ENCODE measurements at places on chromosomes 7 and 10.
A peak's percentile ranks its signal among the peaks of the same experiment; 100 is the strongest.

- DNase-seq, result no peak
These were observed 134.7 kb downstream of the MGMT start for GRCh38 chr10:129601737-129602136.

- DNase-seq, result no peak
These were observed 961.1 kb downstream of the XPNPEP1 start for GRCh38 chr10:108962172-108962571.

DNA sequence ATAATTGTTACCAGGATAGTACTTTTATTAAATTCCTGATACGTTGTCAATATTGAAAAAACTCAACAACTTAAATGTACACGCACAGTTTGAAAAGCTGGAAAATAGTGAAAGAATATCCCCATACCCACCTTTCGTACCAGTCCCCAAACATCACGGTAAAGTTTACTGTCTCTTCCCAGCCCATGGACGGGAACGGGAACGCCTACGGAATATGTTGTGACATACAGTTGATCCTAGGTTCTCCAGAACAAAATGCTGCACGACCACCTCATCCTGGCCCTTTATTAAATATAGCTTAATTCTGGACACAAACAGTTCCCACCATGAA lies 527 bp upstream of the BCAP29 start:
- no peak for DNase-seq

DNA sequence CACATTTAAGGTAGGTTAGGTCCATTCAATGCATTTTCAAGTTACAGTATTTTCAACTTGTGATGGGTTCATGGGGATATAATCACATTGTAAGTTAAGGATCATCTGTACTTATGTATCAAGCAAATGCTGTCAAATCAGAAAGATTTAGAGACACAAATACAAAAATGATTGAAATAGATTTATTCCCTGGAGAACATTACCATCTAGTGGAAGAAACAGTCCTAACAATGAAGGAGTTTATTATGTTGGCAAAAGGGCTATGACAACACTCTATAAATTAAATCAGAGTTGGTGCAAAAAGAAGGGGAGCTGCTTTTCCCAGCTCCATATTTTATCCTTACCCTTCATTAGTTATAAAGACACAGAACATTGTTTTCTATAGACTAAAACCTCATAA lies 69.0 kb downstream of the PRSS58 start:
- peak; percentile 15 for DNase-seq

- DNase-seq, result no peak
These were observed 84.4 kb upstream of the FGL2 start for GRCh38 chr7:77284005-77284404.

- DNase-seq, result peak; percentile 96
These were observed 133.3 kb upstream of the LAMB4 start for GRCh38 chr7:108263425-108263824.

- no peak for DNase-seq
These were observed 237.1 kb upstream of the NRP1 start for GRCh38 chr10:33571616-33572015.

DNA sequence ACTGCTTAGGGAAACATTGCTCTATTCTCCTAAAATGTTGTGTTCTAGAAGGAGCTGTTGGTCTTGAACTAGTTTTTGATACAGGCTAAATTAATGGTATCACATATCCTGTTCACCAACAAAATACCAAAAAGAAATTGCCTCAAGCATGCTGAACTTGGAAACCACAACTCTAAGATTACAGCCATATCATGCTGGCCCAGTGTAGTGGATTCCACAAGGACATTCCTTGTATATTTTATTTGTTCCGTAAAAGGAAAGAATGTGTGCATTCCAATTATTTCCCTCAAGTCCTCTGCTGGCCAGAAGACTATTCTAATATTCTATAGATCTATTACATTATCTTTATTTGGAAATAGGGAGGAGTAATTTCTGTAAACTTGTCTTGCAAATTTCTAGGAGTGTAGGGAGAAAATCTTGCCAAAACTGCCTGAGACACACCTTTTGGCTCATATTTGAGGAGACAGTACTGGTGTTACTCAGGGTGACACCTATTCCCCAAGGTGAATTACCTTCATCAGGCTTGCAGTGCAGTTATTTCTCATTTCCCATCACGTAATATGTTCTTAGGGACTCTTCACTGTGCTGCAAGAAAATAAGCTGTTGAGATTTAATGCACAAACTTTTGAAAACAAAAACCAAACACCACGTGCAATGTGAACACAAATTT lies 1.9 kb upstream of the NEBL start:
- no peak for DNase-seq

DNA sequence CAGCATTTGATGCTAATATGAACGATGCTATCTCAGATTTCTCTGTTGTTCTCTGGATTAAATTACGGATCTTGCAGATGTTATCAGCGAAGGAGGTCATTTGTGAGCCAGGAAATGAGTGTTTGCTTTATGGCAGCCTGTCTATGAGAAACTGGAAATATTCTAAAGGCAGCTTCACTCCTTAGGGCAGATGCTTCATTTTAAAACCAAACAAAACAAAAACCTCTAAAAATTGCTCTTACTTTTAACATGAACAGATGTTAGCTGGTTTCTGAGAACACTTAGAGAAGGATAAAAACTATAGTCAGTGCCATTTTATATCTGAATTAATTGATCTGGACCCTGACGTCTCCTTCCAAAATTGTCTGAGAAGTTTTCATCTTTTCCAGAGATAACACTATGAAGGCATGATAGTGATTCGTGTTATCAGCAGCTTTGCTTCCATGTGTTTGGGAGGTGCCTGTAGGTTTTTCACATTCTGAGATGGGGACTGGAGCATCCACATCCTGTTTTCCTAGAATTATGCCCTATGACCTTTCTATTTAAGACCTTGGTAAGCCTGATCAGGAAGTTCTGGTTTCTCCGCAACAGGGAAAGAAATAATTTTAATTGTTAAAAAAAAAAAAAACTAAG lies 53.1 kb downstream of the CPED1 start:
- no peak for DNase-seq

GRCh38 chr10:48814933-48815332 lies 124.7 kb downstream of the LRRC18 start:
- no peak for DNase-seq

GRCh38 chr10:29533696-29534285 lies 101.0 kb downstream of the SVIL start:
- DNase-seq, result no peak

DNA sequence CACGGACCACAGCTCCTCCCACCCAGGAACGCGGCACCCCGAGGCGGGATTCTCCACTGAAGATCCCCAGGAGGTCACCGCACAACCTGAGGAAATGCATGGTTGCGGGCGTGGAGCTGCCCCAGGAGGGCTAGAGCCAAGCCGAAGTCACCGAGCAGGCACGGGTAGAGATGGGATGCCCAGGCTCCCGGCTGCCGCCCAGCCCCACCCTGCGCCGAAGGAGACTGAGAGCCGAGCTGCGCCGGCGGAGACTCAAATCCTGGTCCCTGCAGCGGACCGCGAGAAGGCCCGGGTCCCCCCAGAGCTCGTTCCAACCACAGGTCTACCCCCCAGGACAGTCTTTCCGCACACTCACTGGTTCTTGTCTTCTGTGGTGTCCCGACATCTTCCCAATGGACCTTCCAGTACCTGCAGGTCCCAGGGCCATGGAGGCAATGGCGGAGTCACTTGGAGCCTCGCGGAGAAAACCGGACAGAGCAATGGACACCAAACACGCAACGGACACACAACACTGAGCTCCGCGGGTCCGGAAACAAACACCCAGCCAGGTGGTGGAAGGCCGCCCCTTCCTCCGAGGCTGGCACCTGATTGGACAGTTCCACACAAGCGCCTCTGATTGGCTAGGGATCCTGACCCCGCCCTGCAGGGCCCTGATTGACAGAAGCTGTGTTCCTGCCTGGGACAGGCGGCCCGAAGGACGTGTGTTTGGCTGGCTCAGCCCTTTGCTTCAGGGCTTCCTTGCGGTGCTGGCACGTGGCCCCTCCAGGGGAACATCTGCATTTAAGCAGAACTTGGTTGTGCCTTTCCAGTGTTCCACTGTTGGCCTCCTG lies 331.9 kb upstream of the NUPR2 start:
- no peak for DNase-seq

- DNase-seq, result no peak
These were observed 7.3 kb downstream of the UROS start for GRCh38 chr10:125815764-125816163.

DNA sequence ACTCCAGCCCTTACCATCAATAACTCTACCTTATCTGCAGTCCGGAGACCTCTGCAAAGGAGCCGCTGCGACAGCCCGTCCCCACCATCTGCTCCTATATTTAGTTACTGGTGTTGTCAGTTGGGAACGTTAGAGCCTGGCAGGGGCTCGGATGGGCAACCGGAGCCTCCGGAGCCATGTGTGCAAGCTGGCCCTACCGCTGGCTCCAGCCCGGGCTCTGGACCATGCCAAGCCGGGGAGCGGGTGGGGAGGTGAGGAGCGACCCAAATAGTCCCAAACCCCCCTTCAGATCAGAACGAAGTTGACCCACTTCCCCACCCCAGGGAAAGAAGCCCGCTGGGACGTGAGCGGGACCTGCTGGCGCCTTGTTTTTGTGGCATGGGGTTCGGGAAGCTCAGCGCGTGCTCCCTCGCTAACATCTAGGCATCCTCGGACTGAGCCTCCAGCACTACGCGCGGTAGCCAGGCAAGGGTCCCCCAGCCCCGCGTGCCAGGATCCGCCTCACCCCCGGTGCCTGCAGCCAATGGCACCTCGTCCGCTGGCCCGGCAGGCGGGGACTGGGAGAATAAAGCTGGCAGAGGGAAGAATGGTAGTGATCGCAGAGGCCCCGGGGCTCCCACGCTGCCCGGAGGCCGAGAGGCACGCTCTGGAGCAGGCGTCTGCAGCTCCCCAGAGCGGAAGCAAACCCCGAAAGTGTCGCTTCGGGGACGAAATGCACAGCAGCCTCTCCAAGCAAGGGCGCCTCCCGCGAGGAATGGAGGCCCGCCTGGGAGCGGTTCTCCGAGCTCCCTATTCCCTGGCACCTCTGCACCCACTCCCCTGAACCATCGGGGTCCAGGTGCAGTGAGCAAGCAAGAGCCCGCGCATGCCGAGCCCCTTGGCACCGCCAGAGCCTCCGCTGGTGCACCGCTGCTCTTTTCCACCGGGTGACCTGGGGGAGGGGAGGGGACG lies 679 bp downstream of the LRRC20 start:
- peak; percentile 71 for DNase-seq

- DNase-seq, result no peak
These were observed 32.3 kb upstream of the PLEKHS1 start for GRCh38 chr10:113718969-113719822.

DNA sequence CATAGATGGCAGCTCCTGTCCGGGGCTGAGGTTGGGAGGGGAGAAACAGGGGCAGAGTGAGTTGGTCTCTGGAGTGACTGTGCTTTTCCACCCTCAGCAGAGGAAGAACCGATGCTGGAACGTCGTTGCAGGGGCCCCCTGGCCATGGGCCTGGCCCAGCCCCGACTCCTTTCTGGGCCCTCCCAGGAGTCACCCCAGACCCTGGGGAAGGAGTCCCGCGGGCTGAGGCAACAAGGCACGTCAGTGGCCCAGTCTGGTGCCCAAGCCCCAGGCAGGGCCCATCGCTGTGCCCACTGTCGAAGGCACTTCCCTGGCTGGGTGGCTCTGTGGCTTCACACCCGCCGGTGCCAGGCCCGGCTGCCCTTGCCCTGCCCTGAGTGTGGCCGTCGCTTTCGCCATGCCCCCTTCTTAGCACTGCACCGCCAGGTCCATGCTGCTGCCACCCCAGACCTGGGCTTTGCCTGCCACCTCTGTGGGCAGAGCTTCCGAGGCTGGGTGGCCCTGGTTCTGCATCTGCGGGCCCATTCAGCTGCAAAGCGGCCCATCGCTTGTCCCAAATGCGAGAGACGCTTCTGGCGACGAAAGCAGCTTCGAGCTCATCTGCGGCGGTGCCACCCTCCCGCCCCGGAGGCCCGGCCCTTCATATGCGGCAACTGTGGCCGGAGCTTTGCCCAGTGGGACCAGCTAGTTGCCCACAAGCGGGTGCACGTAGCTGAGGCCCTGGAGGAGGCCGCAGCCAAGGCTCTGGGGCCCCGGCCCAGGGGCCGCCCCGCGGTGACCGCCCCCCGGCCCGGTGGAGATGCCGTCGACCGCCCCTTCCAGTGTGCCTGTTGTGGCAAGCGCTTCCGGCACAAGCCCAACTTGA lies 2.7 kb downstream of the REPIN1 start:
- no peak for DNase-seq

DNA sequence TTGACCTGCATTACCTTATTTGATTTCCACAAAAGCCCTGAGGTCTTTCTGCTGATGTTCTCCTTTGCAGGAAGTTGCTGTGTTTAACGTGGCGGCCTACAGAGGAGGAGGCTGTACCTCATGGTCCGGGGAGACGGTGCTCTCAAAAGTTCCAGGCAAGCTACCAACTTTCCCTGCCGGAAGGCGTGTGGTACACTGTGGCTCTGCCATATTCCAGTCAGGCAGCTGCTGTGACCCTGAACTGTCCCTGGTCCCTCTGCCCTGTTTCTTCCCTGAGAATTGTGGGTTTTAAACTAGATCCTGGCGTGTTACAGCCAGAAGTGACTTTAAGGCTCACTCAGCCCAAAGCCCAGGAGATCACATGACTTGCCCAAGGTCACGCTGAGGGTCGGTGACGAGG lies 139.2 kb downstream of the TEX36 start:
- DNase-seq, result no peak

- no peak for DNase-seq
These were observed 11.4 kb upstream of the NACAD start for GRCh38 chr7:45099891-45100760.

DNA sequence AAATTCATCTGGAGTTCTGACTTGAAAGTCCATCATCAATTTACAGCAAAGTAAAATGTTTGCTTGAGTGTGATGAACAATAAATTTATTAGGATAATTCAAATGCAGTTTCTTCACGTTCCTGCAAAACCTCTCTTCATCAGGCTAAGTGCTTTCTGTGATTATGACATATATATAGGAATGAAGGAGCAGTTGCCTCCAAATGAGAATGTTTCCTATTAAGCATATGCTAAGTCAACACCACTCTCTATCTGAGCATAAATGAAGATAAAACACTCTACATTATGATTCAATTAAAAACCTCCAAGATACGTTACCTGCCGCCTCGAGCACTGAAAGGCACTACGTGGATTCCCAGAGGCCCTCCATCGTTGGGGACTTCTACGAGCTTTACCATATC lies 416.1 kb downstream of the PARD3 start:
- no peak for DNase-seq

DNA sequence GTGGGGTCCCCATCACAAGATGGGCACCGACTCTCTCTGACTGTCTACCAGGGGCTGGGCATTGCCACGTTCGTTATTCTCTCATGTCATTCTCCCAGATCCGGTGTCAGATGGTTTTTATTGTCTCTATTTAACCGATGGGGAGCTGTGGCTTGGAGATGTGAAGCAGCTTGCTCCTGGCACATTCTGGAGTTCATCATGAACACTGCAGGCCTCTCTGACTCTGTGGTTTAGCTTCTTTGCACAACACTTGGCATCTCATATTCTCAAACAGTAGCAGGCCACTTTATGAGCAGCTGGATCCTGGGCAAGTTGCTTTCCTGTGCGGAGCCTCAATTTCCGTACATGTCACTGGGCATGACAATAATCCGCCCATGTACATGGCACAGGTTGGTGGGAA lies 119.9 kb downstream of the LRRC18 start:
- DNase-seq, result no peak

Data from NCI-H1105 (cell line).